ENCODE measurements at places on chromosomes 16 and 17.

GRCh38 chr16:64133366-64133765 is 988.5 kb downstream of the CDH11 start:
- DNase-seq = no peak

DNA sequence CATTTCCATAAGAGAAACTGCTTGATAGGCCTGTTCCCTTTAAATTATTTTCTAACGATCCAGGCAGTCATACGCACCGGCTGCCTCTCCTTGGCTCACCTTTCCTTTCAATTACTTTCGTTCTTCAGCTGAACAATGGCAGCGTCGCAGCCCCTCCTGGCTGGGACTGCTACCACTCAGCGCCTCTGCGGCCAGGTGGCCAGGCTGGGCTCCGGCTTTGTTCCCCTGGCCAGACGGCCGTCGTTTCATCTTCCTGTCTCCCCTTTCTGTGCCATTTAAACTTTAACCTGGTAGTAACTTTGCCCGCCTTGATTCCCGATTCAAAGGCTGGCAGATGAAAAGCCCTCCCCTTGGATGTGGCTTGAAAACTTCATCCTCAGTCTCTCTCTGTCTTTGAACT is 79.0 kb downstream of the C16orf78 start:
- DNase-seq = no peak

DNA sequence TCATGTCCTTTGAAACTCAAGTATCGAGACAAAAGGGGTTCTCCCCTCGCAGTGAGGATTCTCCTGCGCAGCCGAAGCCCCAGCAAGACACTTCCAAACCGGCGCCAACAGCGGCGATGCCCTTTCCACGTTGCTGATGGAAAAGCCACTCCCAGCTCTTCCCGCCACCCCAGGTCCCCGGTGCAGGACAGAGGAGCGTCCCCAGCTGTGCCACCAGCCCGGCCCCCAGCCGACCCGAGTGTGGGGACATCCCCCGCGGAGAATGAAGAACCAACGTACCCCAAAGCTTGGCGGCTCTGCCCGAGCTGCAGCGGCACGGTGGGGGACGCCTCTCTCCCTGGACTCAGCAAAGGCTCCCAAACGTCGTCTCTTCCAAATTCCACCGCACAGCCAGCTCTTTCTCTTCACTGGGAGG is 573 bp downstream of the CHST6 start:
- no peak for DNase-seq

GRCh38 chr16:4414187-4414917 is 2.0 kb downstream of the CORO7 start:
- DNase-seq = peak; percentile 59

DNA sequence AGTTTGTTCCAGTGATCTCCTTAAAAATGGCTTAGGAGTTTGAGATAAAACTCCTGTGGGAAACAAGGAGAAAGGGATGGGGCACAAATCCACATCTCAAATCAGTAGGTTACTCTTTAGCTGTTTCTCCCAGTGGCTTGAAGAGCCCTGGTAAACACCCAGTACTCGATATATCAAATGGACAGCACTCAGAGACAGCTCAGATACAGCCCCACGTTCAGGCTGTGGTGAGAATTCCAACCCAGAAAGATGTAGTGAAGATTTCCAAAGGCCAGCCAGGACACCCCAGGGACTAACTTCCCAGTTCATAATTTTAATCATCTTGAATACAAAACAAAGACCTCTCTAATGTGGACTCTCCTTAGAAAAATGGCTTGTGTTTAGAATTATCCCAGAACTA is 6.4 kb upstream of the VEZF1 start:
- DNase-seq = no peak

DNA sequence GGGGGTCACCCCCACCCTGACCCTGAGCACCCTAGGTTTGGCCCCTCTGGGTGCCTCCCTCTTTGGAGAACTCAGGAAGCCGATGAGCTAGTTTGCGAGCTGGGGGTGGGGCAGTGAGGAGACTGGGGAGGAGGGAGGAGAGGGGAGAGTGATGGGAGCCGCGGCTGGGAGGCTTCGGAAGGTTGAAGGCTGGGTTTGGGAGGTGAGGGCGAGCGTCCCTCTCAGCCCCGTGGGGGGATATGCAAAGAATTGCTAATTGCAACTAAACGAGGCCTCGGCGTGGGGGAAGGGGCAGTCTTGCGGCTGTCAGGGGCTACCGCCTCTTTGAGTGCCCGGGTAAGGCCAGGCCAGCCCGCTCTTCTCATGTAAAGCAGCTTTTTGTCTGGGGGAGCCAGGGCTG is 17.6 kb upstream of the FZD2 start:
- DNase-seq = no peak

DNA sequence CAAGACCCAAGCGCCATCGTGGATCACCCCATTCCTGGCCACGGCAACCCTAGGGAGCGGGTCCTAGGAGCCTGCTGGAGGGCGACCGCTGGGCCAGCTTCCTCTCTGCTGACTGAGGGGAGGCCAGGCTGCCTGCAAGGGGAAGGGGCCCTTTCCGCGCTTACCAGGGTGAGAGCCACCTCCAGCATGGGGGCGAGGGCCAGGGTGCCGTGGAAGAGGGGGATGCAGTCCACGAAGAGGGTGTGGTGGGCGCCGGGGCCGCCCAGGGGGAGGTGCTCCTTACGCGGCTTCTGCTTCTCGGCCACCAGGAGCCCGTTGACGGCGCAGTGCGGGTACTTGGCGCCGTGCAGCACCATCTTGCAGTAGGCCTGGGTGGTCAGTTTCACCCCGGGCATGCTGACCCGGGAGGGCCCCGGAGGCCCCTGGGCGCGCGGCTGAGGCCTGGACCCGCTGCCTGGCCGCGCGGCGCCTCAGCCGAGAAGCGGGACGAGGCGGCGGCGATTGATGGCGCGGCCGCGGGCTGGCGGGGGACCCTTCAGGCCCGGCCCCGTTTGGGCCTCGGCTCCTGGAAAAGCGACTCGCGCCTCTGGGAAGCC is 345 bp downstream of the EMC8 start:
- DNase-seq = no peak

DNA sequence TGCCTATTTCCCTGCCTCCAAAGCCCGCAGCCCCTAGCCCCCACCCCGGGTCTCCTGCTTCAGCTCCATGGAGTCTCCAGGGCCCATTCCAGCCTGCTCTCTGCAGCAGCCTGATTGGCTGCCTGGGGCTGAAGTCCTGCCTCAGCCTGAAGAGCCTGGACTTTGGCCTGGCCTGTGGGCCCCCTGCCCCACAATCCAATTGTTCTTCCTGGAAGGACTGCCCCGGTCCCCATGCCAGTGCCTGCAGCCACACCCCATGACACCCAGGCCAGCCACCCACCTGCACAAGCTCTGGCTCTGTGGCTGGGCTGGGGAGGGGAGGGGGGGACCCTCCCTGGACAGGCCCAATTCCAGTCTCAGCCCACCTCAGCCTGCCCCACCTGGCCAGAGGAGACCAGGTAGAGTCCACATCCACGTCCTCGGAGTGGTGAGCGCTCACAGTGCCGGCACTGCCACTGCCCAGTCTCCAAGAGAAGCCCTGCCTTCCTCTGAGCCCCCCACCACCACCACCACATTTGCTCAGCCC is 12.3 kb downstream of the ENPP7 start:
- DNase-seq = no peak

GRCh38 chr17:77462090-77462489 is 321.3 kb downstream of the SEC14L1 start:
- DNase-seq = no peak

DNA sequence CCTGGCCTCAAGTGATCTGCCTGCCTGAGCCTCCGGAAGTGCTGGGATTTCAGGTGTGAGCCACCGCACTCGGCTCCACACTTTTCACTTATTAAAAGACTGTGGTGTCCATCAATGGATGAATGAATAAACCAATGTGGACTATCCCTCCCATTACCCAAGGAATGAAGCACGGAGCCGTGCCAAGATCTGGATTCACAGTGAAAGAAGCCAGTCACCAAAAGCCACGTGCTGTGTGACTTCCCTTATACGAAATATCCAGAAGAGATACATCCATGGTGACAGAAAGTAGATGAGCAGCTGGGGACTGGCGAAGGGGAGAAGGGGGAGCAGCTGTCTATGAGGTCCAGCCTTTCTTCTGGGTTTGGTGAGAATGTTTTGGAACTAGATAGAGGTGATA is 48.2 kb upstream of the STH start:
- no peak for DNase-seq

- DNase-seq = no peak
Measured at GRCh38 chr16:85002608-85003007, 8.7 kb downstream of the ZDHHC7 start.

DNA sequence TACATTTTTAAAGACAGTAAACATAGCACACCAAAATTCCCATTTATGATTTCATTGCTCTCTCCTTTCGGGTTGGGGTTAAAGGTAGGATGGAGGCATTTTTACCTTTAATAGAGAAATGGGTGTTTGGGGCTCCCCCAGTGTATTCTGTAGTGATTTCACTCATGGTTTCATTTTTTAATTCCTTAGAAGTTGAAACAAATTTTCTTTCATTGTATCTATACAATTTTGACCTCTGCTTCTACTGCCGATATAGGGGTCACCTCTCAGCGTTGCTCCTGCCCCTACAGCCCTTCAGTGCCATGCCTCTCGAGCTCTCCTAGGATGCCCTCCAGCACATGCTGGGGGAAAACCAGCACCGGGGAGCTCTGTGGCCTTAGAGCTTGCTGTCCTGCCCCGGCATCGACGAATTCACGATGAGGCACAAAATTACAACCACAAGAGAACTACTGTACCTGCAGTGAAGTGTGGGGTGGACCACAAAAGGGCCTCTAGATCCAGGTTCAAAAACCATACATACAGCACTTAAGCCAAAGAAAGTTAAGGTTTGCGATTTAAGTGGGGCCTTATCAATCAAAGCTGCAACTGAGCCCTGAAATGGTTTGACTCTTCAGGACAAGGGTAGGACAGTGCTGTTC is 39.3 kb downstream of the LITAFD start:
- no peak for DNase-seq

- no peak for DNase-seq
Measured at GRCh38 chr16:87471278-87472141, 21.3 kb downstream of the ZCCHC14 start.

DNA sequence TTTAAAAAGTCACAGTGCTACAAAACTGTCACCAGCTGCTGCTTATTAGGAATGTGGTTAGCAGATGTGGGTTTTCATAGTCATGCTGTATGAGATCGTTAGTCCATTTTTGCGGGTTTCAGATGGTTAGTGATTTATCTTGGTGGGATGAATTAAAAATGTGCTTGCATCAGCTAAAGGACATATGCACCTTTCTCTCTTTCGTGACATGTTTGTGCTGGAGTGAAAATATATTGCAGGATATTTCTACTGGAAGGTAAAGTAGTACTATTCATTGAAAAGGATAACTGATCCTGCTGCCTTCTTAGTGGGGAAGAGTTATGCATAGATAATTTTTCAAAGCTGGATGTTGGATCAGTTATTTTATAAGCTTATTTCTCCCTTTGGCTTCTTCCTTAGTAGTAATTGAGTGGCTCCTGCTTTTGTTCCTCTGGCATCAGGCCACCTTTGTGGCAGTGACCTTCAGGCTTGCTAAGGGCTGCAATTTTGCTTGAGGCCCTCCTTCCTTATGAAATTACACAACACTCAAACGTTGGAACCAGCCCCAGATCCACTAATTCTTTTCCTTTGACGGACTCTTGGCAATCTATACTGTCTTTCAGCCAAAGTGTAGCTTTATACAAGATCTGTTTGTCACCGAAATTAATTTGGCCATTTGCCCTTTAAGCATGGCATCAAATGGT is 7.5 kb upstream of the SNTB2 start:
- no peak for DNase-seq

DNA sequence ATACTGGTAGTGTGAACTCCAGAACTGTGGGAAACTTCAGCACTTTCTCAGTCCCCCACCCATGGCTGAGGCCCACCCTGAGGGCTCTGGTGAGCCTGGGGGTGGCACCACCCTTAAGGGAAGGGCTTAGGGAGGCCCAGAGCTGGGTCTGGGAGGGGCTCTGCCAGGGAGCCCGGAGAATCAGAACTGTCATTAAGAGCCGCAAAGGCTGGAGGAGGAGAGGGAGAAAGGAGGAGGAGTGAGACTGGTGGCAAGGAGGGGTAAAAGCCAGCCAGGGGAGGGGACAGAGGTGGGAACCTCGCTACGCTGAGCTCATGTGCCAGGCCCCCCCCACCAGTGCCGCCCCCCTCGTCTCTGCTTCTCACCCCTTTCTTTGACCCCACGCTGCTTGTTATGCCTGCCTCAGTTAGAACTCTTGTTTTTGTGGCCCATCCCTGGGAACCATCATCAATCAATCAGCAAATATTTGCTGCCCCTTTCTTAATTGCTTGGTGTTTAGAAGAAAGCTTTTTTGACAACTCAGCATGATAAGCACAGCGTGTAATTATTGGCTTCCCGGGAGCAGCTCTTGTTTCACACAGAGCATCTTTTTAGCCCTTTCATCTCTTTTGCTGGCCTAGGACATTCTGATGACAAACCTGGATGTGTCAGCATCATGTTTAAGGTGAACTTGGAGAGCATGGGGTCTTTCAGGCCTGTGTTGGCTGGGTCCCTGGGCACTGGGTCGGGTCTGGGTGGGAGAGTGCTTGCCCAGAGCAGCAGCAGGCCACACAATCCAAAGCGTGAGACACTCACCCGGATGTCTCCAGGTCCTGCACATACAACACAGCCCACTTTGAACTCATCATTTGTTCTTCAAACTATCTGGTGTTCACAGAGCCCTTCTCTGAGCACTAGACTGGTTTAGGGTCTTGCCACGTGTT is 77.7 kb downstream of the NETO2 start:
- DNase-seq = no peak

DNA sequence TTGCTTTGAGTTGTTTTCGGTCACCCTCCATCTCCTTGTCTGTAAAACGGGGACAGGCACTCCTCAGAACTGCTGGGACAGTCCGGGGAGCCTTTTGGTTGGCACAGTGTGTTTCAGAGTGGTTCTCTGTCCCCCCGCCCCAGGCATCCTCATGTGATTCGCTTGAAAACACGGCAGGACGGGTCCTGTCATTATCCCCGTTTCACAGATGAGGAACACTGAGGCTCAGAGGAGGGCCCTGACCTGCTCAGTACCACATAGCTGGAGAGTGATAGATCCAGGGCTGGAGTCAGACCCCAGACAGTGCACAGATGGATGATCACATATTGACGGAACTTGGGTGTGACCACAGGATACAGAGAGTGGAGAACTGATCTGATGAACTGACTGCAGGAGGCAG is 13.5 kb upstream of the ADGRG1 start:
- DNase-seq = no peak

GRCh38 chr17:27800522-27800921 is at the start of gene NOS2:
Gene NOS2 (minus strand): TSS chr17:27800529. CDS start chr17:27798809, 1,720 bp downstream.
- no peak for DNase-seq

GRCh38 chr17:4475001-4475400 is 23.7 kb upstream of the SPNS2 start:
- no peak for DNase-seq
